ENCODE measurements at places on chromosomes 16 and 17.
A peak's percentile ranks its signal among the peaks of the same experiment; 100 is the strongest.

GRCh38 chr16:16009401-16009800 lies 60.0 kb downstream of the ABCC1 start:
- no peak for DNase-seq

- no peak for DNase-seq
Measured at GRCh38 chr17:48871551-48872351, 20.8 kb upstream of the ATP5MC1 start.

GRCh38 chr17:80884811-80885210 lies 106.8 kb upstream of the CHMP6 start:
- no peak for DNase-seq

DNA sequence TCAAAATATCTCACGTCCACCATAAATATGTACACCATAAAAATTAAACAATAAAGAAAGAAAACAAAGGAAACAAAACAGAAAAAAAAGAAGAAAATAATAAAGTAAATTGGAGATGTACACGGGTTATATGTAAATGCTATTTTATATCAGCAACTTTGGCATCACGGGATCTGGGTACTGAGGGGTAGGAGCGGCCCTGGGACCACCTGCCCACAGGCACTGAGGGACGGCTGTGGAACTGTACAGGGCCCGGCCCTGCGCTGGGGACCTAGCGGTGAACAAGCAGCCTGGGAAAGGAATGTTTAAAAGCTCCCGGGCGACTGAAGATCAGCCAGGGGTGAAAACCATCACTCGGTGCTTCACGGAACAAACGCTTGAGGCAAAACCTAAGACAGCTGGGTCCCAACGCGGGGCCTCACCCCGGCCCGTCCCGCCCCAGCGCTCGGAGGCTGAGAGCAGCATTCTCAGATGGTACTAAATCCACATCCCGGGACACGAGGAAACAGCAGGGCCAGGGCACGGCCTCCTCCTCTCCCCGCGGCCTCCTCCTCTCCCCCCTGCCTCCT lies 31.2 kb downstream of the NXN start:
- DNase-seq, result no peak

GRCh38 chr17:45413498-45413923 lies 19.2 kb downstream of the ARHGAP27 start:
- no peak for DNase-seq

- DNase-seq, result peak; percentile 28
Measured at GRCh38 chr17:20982589-20983358, 60.0 kb downstream of the USP22 start.

GRCh38 chr17:1162116-1162855 lies 17.5 kb downstream of the ABR start:
- DNase-seq, result no peak

GRCh38 chr17:64448665-64449512 lies at the start of gene MILR1:
Gene MILR1, plus strand, starts transcription at chr17:64449115. Its CDS starts 54 bp downstream, at chr17:64449169.
- DNase-seq, result no peak

GRCh38 chr16:80938004-80938878 lies 68.4 kb downstream of the CMC2 start:
- DNase-seq, result peak; percentile 75

GRCh38 chr16:89716493-89716892 lies 4.2 kb downstream of the VPS9D1 start:
- no peak for DNase-seq
